CD4-positive, alpha-beta T cell treated with Interleukin-21 for 1 hour (primary cell): ENCODE measurements at places on chromosomes 13 and 19.
A peak's percentile ranks its signal among the peaks of the same experiment; 100 is the strongest.

DNA sequence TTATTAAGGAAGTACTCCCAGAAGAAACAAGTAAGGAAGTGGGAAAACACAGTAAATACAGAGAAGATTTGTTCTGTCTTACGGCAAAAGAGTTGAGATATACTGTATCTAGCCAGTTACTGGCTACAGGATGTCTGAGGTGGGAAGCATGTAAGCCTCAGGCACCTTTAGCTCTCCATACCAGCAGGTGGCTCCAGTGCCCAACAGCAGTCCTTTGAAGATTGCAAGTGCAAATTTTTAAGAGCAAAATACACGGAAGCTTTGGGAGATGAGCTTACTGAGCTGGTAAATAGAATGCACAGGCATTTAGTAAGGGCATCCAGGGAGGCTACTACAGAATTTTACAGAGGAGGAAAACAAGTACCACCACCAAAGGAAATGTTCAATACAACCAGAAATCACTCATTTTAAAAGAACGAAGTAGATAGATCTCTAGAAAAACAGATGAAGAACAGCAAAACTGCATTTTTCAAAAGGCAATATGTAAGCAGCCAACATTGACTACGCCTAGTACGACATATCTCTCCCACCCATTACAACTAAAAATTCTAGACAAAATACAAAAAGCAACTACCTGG, 57.9 kb upstream of the VSTM2B start:
- peak; percentile 11 for DNase-seq

GRCh38 chr13:97004886-97005285, 10.6 kb upstream of the OXGR1 start:
- DNase-seq, result no peak

- DNase-seq, result no peak
Observed at GRCh38 chr13:36965767-36966166, 33.4 kb downstream of the ALG5 start.

DNA sequence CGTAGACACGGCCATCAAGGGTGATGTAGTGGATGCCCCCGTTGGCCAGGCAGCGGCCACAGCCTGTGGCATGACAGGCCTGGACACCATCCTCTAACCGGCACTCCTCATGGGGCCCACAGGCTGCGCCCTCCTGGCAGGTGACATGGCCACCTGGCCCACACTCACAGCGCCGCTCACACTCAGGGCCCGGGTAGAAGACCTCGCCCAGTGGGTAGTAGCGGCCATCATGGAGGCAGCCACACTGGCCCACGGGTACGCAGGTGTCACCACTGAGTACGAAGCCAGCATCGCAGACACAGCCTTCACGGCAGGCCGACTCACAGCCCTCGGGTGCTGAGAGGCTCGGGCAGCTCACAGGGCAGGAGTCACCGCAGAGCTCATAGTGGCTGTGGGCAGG, 27.2 kb upstream of the FBL start:
- DNase-seq, result no peak

DNA sequence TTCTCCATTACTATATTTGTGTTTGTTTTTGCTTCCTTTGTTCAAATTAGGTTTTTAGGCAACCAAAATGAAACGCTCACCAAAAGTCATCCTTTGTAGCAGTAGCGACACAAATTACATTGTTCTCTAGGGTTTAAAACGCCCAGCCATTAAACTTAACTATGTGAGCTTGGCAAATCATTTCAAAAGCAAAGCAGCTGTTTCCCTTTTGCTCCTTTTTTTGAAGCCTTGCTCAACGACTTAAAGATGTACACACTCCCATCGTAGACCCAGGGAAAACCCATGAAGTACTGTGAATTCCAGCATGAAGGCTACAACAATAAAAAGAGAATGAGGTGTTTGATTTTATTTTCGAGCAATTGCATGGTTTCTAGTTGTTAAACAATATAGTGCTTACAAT, 106.7 kb downstream of the RAP2A start:
- no peak for DNase-seq

GRCh38 chr19:55474269-55475265, 1.9 kb upstream of the ZNF628 start:
- no peak for DNase-seq

- no peak for DNase-seq
Observed at GRCh38 chr19:1153891-1154730, 20.0 kb downstream of the SBNO2 start.

- no peak for DNase-seq
Observed at GRCh38 chr13:113945857-113946408, 27.9 kb downstream of the C13orf46 start.

DNA sequence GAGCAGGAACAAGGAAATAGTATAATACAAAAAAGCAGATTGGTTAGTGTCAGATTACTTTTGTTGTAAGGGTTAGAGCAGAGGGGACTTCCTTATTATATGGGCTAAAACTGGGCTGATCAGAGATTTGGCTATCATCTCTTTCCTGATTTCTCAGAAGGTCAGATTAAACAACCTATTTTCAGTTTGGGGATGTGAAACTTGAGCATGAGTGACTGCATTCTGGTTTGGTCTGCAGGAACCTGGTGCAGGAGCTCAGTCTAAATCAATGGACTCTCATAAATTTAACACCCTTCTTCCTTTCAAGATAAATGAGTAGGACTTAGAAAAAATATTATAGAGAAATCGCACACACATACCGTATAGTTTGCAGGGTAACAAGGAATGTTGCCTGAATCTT, 12.9 kb upstream of the RFXAP start:
- DNase-seq, result no peak

DNA sequence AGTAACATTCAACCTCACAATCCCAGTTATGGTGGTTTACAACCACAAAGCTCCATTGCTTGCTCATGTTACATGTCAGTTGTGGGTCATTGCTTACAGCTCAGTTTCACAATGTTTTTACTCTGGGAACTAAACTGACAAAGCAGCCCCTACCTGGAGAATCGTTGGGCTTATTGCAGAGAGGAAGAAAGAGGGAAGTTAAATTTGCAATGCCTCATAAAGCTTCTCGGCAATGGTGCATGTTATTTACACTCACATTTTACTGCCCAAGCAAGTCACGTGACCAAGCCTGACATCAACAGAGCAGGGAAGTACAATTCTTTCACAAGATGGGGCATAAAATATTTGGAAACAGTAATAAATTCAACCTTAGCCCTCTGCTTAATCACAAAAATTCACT, 441.6 kb downstream of the TDRD3 start:
- no peak for DNase-seq

DNA sequence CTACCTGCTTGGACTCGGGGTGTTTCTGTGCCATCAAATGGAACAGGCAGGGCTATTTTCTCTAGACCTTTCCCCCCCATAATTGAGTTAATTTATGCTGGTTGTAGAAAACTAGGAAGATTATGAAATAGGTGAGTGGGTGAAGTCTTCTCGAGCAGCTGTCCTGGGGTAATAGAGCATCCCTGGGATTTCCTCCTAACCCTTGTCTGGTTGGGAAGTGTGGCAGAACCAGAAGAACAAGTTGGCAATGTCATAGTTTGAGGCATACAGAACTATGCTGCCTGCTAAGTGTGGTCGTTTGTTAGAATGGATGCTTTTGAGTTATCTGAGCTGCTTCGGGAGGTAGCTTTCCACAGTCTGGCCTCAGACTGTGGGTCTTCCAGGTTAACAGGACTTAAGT, 3.7 kb downstream of the GATAD2A start:
- DNase-seq, result no peak

DNA sequence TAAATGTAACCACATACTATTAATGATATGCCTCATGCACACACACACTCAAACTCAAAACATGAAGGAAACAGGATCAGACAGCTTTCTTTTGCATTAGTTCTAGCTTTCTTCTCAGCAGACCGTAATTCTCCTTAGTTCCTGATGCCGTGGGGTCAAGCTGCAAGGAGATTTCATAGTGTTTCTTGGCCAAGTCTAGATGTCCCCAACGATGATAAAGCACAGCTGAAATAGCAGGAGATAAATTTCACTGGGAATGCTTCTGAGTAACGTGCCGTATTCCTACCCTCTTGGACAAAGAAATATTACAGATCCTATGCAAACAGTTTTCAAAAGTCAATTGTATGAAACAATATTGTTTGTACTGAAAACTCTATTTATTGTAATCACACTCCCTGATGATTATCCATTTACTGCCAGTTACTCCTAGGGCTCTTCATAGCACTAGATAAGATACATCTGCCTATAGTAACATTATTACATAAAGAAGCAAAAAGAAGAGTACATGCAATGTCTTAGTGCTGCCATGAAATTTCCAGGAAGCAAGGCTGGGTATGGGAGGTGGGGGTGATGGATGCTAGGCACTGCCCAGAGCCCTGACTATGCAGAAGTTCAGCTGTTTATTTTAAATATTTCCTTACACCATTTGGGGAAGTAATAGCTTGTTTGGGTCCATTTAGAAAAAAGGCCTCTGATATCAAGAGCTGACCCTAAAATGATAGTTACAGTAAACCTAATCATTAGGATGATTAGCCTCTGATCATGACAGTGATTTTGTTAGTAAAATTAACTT, 16.5 kb upstream of the GGACT start:
- no peak for DNase-seq

DNA sequence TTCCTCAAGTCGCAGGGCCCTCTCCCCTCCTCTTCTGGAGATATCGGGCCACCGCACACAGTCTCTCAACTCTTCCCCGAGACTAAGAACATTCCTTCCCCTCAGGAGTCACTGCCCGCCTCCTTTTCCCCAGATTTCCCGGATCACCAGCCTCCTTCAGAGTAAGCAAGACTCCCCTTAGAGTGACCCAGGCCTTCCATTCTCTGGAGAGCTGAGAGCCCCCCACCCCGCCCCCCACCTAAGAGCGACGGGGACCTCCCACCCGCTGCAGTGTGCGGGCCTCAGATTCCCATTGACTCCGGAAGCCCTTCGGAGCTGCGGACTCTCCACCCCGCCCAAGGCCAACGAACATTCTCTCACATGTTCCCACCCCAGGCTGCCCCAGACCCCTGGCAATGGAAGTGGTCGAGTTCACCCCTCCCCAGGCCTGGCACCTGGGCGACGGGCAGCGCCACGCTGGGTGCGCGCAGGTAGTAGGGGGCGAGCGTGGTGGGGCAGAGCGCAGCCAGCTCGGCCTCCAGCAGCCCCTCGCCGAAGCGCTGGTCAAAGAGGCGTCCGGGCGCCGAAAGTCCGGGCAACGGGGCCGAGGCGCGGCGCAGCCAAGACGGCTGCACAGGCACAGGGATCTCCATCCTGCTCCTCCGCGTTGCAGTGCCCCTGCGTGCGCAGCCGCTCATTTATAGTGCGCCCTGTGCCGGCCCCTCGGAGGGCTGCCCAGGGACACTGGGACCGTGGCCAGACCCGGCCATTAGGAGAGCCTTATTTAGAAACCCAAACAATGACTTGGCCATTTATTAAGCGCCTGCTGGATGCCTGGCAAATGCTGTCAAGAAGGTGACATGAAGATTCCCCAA, at the start of gene HSPB6:
Gene HSPB6, minus strand, starts transcription at position 653 of the 854 bp plus-strand sequence. Its CDS starts 21 bp downstream, at position 632.
- no peak for DNase-seq

- DNase-seq, result no peak
Observed at GRCh38 chr13:112140366-112140765, 73.4 kb downstream of the SOX1 start.

- DNase-seq, result no peak
Observed at GRCh38 chr13:45206340-45206739, 5.5 kb upstream of the KCTD4 start.

- DNase-seq, result peak; percentile 33
Observed at GRCh38 chr19:34173193-34173956, 1.1 kb downstream of the LSM14A start.

- DNase-seq, result no peak
Observed at GRCh38 chr19:485077-485476, 11.2 kb upstream of the MADCAM1 start.

DNA sequence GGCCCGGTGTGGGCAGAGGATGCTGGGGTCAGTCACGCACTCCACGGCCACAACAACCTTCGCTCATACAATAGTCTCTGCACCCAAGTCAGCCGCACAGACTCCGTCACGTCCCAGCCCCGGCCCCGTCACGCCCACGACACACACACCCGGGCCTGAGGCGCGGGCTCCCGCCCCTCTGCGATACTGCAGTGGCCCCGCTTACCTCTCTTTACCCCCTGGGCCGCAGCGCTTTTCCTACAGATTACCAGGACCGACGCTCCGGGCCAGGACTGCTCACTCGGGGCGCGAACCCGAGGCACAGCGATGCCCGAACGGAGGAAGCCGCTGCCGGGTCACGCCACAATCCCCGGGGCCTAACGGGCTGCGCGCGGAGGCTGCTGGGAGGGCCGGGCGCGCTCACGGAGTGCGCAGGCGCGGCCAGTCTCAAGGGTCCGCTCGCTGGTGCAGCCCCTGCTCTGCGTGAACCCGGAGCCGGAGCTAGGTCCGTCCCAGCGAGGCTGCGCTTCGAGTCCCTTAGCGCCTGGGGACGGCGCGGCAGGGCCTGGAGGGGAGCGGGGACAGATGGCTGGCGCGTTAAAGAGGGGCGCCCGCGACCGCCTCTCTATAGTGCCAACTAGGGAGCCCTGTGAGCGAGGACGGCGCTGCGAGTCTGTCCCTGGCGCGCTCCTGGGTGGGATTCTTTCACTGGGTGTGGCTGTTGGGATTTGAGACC, at the start of gene ZFP82:
Gene ZFP82, minus strand, starts transcription at position 358 of the 715 bp plus-strand sequence. CDS start 8,855 bp downstream, outside the sequence.
- DNase-seq, result peak; percentile 81

- no peak for DNase-seq
Observed at GRCh38 chr19:4360641-4361151, 17.3 kb downstream of the MPND start.

DNA sequence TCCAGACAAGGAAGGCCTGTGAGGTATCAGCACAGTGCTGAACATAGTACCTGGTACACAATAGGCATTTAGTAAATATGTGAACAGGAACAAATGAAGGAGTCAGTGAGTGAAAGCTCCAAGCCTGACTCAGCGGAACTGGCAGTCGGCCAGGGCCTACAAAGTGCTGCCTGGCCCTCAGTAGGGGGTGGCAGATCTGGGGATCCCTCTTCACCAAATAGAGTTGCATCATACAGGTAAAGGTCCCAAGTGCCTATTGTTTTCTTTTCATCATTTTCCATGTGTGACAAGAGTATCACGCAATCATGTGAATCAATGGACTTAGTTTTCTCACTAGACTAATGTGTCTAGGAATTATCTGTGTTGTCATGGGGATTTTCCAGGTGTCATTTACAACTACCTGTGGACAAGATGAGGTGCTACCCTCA, 9.2 kb downstream of the CYP2B6 start:
- no peak for DNase-seq

GRCh38 chr13:55245005-55245644, 1895.6 kb upstream of the PRR20A start:
- no peak for DNase-seq

GRCh38 chr13:97257800-97258799, 36.0 kb downstream of the MBNL2 start:
- peak; percentile 18 for DNase-seq

DNA sequence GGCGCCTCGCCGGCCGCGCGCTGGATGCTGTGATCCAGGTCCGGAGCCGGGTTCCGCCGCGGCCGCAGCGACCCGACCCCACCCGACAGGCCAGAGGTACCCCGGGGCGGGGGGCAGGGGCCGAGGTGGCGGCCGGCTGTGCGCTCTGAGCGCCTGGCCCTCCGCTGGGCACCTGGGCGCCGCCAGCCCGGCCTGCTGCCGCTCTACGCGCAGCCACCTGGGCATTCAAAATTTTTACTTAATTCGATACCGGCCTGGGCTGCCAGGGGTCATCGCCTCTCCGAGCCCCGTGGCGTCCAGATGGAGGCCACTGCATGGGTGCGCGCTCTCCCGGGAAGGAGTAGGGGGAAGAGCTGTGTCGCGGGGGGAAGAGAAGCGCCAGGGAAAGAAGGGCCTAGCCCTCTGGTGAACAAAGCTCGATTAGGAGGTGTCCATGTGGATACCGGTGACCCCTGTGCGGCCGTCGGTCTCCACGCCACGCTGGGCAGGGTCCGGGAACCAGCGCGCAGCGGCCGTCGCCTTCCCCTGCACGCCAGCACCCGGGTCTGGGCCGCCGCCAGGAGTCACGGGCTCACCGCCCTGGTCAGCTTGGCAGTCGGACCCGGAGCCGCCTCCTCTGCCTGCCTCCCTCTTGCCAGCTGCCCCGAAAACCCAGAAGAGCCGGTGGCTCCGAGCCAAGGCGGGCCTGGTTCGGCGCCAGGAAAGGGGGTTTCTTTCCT, 666 bp downstream of the BIVM start:
- no peak for DNase-seq
